ENCODE measurements at places on chromosomes 11 and 22.

DNA sequence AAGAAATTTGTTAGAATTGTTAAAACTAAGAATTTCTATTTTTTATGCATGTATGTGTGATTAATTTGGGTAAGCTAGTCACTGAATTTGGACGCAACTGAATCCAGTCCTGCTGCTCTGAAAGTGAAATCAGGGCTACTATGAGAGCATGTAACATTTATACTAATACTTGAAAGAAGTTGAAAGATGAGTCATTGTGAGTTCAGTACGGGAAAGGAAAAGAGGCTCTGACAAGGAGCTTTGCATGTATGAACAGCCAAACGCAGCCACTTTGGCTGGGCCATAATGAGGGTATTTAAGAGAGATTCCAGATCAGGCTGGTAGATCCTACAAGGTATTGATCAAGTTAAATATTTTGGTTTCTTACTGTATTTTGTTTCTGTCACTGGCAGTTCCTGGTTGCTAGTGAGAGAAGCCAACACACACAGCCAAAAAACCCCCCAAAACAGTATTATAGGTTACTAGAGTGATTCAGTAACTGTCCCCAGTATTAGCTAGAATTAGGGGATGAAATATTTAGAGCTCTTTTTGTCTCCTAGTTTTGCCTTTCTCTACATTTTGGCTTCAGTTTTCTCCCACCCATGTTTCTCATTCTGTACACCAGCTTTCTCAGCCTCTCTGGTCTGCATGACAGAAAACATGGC is 14.1 kb downstream of the AASDHPPT start:
- no peak for DNase-seq

DNA sequence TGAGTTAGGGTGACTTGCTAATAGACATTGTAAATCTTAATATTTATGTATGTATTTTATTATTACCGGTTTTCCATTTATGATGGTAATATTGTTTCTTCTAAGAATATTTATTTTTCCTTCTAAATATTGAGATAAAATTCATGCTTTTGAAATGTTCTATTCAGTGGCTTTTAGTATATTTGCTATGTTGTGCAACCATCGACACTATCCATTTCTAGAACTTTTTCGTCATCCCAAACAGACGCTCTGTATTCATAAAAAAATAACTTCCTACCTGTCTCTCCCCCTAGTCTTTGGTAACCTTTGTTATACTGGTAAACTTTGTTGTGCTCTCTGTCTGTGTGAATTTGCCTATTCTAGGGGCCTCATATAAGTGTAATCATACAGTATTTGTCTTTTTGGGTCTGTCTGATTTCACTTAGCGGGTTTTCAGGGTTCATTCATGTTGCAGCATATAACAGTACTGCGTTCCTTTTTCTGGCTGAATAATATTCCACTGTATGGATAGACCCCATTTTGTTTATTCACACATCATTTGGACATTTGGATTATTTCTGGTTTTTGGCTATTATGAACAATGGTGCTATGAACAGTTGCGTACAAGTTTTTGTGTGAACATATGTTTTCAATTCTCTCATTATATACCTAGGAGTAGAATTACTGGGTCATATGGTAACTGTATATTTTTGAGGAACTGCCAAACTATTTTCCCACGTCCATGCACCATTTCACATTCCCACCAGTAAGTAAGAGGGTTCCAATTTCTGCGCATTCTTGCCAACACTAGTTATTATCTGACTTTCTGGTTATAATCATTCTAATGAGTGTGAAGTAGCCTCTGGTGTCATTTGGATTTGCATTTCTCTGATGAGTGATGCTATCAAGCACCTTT is 15.9 kb downstream of the NEAT1 start:
- DNase-seq: no peak

GRCh38 chr11:33539751-33540150 is 160.9 kb downstream of the C11orf91 start:
- no peak for DNase-seq

- DNase-seq: no peak
These were observed 67.3 kb downstream of the AMBRA1 start for GRCh38 chr11:46526216-46527215.

- peak; percentile 18 for DNase-seq
These were observed 30.7 kb downstream of the WEE1 start for GRCh38 chr11:9604134-9604533.

DNA sequence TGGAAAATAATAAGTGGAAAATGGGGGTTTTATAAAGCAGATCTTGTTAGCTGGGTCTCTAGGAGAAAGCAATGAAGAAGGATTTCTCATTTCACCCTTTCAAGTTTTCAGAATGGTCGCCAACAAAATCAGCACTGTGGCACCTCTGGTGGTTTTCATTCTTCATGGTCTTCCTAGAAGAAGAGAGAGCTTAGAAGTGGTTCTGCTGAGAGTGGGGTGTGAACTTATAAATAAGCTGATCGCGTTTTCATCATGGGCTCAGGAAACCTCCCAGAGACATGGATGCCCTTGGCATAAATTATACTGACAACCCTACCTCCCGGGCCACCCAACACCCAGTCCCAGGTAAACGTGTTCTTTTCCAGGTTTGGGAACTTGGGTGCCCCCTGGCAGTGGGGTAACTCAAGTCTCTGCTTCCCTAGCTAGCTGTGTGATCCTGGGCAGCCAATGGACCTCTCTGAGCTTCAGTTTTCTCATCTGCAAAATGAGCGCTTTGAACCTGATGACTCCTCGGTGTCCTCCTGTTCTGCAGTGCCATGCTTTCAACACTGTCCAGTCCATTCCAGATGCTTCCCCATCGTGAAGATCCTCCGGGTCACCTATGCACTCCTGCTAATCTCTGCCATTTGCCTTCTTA is 72.6 kb upstream of the GRAMD1B start:
- no peak for DNase-seq

GRCh38 chr11:44036811-44037657 is 10.7 kb upstream of the ACCSL start:
- no peak for DNase-seq

DNA sequence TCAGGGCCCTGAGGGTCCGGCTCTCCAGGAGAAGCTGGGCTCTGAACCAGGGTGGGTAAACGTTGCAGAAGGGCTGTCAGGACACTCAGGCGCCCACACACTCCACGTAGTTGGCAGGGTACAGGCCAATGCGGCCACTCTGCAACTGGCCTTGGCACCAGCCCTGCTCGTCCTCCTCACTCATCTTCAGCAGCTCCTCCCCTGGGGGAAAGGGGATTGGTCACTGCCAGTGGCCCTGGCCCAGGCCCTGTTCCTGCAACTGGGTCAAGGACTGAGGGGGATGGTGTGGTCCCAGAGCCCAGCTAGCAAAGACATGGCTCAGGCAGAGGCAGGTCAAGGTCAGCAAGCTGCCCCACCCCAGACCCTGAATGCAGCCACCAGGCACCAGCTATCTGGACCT is 1.2 kb upstream of the ARFGAP2 start:
- no peak for DNase-seq

DNA sequence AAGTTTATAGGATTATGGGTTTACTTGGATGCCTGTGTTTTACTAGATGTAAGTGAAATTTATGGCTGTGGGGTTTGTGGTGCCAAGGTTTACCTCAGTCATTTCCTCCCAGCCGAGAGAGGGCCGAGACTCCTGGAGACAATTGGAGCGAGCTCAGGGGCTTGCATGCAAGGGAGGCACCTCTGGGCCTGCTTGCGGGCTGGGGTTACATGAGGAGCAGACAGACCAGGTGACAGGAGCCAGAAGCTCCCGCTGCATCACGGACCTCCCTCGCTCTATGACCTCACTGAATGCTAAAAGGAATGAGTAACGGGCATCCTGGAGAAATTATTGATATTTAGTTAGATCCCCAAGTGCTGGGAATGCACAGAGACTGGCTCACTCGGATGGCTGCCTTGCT is 275.2 kb upstream of the KIRREL3 start:
- no peak for DNase-seq

DNA sequence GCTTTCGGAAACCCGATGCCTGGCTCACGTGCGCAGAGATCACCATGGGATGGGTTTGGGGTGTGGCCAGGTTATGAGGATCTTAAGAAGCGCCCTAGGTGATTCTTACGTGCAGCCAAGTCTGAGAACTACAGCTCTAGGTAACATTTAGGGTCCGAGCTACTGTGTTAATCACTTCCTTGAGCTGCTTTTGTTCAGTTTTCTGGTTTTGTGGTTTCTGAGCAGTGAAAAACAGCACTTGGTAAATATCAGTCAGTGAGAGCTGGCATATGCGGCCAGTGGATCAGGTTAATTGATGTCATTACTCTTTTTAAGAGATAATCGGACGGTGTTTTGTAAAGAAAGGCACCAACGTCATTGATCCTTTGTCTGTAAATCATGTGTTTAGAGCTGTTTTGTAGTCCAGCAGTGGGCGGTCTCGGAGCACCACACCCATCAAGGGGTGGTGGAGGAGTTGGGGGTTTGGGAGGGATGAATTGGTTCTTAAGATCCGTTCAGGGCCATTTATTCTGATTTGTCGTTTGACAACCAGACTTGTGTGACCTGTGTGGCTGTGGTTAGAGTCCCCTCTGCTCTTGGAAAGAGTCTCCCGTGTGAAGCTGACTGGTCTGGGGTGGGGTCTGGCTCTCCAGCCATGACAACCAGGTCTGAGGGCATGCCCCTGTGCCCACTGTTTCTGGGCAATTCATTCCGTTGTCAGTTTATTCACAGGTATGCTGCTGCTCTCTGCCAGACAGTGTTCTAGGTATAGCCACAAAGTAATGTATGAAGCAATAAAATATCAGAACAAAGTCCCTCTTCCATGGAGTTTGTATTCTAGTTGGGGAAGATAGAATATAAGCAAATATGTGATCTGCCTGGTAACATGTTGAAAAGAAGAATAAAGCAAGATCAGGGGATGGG is 61.9 kb upstream of the SORL1-AS1 start:
- peak; percentile 39 for DNase-seq

- no peak for DNase-seq
These were observed 21.5 kb upstream of the PRR5 start for GRCh38 chr22:44680481-44680894.

- DNase-seq: no peak
These were observed 3.7 kb downstream of the INSC start for GRCh38 chr11:15118431-15118830.

GRCh38 chr11:130474637-130475400 is 26.4 kb downstream of the ADAMTS15 start:
- no peak for DNase-seq

GRCh38 chr11:93528757-93529645 is 14.2 kb downstream of the SMCO4 start:
- DNase-seq: peak; percentile 26

GRCh38 chr11:93020248-93021046 is 51.0 kb downstream of the MTNR1B start:
- DNase-seq: no peak

GRCh38 chr11:69949327-69949726 is 128.8 kb upstream of the ANO1 start:
- DNase-seq: no peak

DNA sequence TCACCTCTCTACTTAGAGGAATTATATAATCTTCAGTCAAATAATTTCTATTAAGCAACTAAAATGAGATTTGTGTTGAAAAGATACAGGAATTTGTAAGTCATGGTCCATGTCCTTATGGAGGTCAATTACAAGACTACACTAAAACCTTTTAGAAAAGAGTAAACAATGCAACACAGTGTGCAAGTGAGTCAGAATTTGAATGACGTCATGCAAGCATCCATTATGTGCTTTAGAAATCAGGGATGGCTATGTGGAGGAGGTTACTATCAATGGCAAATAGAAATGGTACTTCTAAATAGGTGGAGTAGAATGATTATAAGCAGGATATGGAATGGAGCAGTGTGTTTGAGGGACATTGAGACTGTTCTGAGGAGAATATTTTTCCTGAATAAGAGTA is 16.6 kb downstream of the OR10D3 start:
- DNase-seq: no peak

- DNase-seq: no peak
These were observed 26.6 kb downstream of the EMID1 start for GRCh38 chr22:29231971-29232959.

DNA sequence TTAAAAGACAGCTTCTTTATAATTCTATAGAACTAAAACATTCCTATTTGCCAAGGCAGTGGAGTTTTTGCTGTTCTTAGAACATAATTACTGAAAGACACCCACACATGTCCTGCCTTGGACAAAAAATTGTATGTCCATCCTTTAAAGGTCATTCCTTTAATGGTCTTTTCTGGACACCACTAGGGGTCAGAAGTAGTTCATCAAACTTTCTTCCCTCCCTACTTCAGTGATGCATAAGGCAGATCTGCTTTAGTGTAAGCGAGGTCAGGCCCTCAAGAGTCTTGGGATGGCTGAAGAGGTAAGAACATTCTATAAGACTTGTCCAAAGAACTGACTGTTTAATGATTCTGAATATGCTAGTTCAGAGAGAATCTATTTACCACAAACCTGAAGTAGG is 4.3 kb upstream of the OR51V1 start:
- no peak for DNase-seq

All from T-helper 2 cell (primary cell).